LHCN-M2 (cell line): ENCODE measurements at places on chromosomes 7 and 10. TPM values are rescaled to one million over a fixed set of nuclear protein-coding genes. Genes with fewer than 3 reads are reported as not detected.

BLVRA gene
- 30.7 and 38.5 TPM in 2 replicates for total RNA-seq

SOSTDC1 gene
- not detected in 2 replicates for total RNA-seq

CDH23 gene
- 0.06 TPM in 2 replicates for total RNA-seq

PDE6C gene
- not detected in 2 replicates for total RNA-seq

OPALIN gene
- not detected in 2 replicates for total RNA-seq

AP3M1 gene
- 27.1 and 31.7 TPM in 2 replicates for total RNA-seq

GTF2IRD2 gene
- total RNA-seq, result 5.6 and 7.8 TPM in 2 replicates

GRCh38 chr10:117684672-117685211, 142.2 kb downstream of the EMX2 start:
- DNase-seq, result no peak

- peak; percentile 95 for DNase-seq
Measured at GRCh38 chr7:80330434-80330833, 181.4 kb downstream of the GNAT3 start.

DNA sequence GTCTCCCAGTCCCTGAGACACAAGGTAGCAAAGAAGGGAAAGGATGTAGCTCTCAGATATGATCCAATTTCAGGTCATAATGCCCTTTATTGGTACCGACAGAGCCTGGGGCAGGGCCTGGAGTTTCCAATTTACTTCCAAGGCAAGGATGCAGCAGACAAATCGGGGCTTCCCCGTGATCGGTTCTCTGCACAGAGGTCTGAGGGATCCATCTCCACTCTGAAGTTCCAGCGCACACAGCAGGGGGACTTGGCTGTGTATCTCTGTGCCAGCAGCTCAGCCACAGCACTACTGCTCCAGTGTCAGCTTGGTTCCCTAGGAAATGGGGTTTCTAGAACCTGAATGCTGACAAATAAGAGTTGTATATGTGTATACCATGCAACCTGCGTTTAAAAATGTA, 74.6 kb upstream of the PRSS58 start:
- DNase-seq, result no peak

GRCh38 chr7:157088136-157088535, 50.6 kb upstream of the UBE3C start:
- no peak for DNase-seq

- DNase-seq, result no peak
Measured at GRCh38 chr10:78533776-78534175, 500.1 kb downstream of the RPS24 start.

DNA sequence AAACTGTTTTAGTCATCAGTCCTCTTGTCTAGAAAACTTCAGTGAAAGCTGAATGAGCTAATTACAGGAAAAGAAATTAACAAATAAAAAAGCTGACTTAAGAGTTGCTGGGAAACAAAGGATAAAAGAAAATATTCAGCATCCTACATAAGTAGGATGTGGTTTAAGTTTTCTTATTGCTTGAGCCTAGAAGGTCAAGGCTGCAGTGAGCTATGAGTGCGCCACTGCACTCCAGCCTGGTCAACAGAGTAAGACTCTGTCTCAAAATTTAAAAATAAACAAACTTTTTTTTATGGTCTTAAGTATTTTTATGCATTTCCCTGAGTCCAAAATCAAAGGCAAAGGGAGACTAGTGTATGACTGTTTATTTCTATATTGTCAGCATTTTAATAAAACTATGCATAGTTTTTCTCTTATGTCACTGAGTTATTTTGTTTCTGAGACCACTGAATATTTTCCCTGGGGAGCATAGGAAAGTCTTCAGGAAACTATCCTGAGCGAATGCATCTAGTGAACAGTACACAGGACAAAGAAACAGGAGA, 40.0 kb upstream of the LRRN3 start:
- DNase-seq, result no peak

DNA sequence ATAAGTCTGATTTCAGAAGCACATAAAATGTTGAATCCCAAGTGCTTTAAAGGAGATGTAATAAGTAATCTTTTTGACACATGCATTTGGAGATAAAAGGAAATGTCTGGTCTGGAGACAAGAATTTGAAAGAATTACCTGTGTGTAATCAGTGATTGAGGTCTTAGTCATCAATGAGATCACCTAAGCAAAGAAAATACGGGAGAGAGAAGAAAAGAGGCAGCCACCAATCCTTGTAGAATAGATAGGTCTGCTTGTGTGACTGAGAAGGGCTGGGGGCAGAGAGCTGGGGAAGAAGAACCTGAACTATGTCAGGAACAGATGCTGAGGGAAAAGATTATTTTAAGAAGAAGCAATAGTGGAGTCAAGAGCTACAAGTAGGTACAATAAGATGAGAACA, 49.3 kb upstream of the ITPRID1 start:
- no peak for DNase-seq

GRCh38 chr7:106737202-106737562, 76.2 kb upstream of the CCDC71L start:
- peak; percentile 65 for DNase-seq

DNA sequence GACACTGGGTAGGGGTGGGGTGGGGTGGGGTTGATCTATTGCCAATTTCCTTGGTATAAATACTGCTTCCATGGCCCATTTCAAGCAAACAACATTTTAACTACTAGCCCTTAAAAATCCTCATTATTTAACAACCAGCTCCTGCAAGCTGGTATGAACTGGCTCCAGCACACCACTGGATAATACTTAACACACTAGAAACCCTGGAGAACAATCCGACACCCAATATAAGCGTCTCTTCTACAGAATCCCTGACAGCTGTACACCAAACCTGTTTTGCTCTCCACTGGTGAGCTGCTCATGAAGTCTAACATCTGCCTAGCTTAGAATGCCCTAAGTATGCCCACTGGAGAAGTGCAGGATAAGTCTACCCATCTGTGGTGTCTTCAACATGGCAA, 116.8 kb downstream of the HIPK2 start:
- DNase-seq, result no peak

- peak; percentile 49 for DNase-seq
Measured at GRCh38 chr7:47241112-47242065, 340.5 kb downstream of the TNS3 start.

- peak; percentile 11 for DNase-seq
Measured at GRCh38 chr10:96690755-96691730, 29.3 kb downstream of the PIK3AP1 start.

- peak; percentile 27 for DNase-seq
Measured at GRCh38 chr10:126191192-126191591, 197.1 kb downstream of the ADAM12 start.

DNA sequence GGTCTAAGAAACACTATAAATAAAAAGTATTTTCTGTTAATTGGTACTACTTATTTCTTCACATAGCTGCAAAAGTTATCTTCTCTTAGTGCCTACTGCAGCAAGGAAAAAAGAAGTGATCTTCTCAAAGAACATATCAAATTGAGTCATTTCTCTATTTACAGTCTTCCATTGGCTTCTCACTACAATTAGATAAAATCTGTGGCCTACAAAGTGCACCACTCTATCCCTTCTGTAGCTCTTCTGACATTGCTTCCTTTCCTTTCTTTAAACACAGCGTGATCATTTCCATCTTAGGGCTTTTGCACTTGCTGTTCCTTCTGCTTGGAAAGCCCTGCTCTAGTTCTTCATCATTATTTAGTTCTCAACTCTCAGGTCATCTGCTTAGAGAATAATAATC, 44.7 kb downstream of the MXI1 start:
- DNase-seq, result no peak

DNA sequence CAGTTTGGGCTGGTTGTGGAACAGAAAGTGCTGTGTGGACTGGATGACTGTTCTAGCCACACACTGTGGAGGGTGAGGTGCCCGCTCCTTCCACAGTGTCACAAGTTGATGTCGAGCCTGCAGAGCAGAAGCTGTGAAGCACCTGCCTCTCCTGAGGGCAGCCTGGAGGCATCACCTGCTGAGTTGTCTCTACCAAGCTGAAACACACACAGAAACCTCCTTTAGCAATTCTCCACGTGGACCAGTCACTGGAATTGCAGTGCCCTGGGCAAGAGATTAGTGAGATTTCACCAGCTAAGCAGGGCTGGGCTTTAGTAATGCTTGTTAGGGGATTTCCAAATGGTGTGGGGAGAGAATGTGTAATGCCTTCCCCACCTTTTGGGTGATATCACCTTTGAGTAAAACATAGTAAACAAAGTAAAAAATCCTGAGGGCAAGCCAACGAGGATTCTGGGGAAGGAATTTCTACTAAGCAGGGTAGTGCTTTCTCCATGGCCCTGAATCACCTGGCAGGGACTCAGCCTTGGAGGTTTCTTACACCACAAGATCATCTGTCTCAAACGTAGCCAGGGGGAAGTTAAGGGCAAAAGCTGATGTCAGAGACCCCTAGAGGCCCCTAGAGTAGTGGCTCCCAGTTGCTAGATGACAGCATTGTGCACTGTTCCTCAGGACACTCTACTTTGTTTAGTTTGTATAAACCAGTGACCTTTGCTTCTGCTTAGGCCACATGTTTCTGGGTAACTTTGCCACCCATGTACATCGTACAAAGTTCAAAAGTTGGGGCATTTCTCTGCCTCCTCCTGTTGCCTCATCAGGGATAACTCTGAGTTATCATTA, 233.1 kb upstream of the IGFBP3 start:
- DNase-seq, result no peak

GRCh38 chr10:125472010-125472607, 210.9 kb downstream of the TEX36 start:
- no peak for DNase-seq

DNA sequence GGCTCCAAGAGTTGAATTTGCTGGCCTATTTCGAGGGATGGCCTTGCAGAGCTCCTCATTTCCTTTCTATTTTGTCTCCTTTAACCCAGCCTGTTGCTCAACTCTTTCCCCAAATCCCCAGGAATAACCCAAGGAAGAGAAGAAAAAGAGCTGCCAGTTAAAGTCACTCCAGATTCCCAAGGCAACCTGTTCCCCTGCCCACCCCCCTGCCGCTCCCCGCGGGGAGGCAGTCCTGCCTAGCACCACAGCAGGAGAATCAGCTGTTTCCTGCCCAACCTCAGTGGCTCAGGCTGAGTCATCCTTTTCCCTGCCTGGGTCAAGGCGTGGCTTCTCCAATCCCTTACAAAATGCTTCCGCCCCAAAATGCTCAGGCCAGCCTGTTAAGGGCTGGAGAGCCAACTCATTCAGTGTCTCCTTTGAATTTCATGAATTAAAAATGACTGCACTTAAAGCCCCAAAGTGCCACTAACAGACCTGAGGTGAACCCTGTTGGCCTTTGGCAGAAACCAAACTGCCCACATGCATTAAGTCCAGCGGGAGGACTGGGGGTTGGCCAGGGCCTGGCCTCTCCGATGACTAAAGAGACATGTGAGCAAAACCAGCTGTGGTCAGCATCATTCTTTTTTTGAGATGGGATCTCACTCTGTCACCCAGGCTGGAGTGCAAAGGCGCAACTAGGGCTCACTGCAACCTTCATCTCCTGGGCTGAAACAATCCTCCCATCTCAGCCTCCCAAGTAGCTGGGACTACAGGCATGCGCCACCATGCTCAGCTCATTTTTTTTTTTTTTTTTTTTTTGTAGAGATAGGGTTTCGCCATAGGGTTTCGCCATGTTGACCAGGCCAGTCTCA, 83.2 kb upstream of the KIF5B start:
- peak; percentile 98 for DNase-seq

DNA sequence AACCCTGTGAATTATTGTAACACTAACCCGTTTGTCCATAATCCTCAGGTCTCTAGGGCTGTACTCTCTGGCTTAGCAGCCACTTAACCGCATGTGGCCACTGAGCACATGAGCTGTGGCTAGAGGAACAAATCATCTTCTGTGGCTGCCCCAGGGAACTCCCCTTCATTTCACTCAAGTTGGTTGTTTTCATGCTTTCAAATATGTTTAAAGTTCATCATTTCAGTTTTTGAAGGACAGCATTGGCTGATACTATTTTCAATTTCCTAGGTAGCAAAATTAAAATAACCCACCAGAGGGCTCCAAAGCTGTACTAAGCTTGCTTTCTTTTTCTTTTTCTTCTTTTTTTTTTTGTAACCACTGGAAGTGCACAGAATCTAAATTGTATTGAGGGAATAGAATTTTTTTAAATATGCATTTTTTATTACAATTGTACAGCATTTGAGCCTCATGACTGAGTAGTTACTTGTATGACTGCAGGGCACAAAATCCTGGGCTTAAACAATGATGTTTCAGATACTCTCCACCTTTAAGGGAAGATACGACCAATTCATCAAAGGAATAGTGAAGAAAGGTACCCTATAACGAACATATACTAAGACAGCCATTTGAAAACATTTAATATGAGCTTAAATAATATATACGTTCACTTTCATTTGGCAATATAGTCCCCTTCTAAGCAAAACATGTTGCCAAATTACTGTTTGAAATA, 38.6 kb downstream of the MRC1 start:
- DNase-seq, result peak; percentile 54

- DNase-seq, result no peak
Measured at GRCh38 chr10:92553959-92554358, 19.9 kb downstream of the IDE start.

DNA sequence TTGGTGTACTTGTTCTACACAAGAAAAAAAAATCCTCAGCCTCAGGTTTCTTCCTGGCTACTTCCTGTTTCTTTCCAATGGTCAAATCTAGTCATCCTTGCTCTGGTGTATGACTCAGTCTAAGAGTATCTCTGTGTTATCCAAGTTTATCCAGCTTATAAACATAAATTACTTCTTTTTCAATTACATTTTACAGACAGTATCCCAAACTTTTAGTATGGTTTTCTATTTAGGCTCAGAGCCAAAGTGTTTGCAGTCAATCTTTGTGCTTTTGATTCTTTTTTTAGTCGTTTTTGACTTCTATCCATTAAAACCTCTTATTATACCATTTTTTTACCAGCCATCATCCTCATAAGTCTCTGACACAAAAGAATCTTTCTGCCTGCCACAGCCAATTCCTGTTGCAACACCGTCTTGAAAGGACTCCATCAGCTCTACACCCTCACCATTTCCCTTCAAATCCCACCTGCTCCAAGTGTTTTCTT, 294.6 kb downstream of the PTEN start:
- DNase-seq, result peak; percentile 91
